Glomerular endothelial cell (primary cell): ENCODE measurements at places on chromosomes 4 and X.

- DNase-seq: no peak
These were observed 2.9 kb downstream of the GPRASP3 start for GRCh38 chrX:102723456-102723855.

GRCh38 chr4:130478406-130478805 is 1382.5 kb downstream of the C4orf33 start:
- DNase-seq: no peak

DNA sequence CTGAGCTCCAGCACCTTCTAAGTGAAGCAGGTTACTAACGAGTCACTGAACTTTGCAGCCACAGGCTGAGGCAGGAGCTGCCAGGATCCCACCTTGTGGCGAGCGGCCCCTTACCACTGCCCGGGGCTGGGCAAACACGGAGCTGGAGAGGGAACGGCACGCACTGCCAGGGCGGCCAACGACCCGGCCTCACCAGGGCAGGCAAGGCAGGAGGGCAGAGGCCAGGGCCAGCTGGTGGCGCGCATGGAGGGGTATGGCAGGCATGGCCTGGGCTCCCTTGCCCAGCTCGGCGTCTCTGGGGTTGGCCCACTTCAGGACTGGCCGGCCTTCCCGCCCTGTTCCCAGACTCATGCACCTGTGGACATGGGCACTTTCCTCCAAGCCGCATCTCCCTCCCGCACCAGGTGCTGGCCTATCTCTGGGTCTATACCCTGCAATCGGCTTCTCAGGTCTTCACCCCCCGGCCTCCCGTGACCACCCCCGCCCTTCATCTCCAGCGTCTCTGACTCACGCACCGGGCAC is 64.9 kb downstream of the FAM53A start:
- DNase-seq: no peak

DNA sequence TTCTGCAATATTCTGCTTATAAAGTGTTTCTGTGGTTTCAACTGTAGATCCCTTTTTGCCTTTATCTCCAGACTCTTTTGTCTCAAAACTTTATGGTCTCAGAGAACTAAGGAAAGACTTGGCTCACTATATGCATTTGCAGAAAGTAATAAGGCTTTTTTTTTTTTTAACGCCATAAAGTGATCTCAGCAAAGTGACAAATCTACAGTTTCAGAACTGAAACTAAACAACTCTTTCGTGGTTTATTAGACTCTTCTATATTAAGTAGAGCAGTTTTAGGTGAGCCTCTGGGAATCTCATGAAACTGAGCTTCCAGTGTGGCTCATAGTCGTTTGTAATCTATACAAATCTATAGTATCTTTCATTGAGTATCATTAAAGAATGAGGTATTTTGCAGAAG is 15.3 kb downstream of the ATP7A start:
- no peak for DNase-seq

DNA sequence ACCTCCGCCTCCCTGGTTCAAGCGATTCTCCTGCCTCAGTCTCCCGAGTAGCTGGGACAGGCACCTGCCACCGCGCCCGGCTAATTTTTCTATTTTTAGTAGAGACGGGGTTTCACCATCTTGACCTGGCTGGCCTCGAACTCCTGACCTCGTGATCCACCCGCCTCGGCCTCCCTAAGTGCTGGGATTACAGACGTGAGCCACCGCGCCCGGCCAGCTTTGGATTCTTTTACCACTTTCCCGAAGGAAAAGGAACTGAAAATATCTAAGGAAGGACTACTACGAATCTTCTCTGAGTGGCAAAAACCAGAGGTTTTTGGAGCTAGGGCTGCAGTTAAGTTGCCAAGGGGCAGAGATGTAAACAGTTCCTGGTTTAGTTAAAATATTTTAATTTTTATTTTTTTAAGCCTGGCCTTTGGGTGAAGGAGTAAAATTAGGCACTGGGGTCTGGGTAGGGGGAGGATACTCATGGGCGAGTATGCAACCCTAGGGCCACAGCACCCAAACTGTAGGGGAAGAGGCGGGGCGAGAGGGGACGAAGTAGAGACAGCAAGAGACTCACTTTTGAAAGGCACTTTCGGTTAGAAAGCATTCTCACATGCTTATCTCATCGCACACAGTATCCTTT is 525 bp upstream of the CISD2 start:
- DNase-seq: no peak

DNA sequence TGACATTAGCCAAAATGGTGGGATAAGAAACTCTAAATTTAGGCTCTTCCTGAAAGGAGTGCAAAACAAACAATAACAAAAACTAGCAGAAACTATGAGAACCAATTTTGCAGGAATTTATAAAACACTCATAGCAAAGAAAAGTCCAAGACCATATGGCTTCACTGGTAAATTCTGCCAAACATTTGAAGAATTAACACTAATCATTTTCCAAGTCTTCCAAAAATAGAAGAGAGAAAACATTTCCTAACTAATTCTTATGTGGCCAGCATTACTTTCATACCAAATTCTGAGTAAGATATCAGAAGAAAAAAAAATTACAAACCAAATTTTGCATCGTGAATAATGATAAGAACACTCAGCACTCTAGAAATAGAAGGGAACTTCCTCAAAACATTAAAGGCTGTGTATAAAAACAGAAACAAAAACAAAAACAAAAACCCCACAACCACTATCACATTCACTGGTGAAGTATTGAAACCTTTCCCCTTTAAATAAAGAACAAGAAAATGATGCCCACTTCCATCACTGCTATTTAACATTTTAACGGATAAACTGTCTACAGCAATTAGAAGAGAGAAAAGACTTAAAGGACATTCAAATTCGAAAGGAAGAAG is 524.3 kb upstream of the GALNTL6 start:
- no peak for DNase-seq

DNA sequence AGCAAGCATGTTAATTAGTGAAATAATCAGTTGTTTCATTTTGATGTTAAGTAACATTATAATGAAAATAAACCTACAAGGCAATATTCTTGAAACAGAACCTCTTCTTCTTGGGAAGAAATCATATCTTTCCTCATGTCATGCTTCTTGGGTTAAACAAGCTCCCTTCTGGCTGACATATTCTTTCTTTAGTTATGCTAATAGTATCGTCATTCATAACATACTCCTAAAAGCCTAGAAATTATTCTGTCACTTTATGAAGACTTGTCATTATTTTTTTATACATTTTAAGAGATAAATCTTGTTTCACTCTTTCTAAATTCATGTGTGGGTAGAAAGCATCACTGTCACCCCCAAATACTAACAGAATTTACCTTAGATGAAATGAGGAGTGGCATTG is 1047.0 kb upstream of the GRID2 start:
- no peak for DNase-seq

DNA sequence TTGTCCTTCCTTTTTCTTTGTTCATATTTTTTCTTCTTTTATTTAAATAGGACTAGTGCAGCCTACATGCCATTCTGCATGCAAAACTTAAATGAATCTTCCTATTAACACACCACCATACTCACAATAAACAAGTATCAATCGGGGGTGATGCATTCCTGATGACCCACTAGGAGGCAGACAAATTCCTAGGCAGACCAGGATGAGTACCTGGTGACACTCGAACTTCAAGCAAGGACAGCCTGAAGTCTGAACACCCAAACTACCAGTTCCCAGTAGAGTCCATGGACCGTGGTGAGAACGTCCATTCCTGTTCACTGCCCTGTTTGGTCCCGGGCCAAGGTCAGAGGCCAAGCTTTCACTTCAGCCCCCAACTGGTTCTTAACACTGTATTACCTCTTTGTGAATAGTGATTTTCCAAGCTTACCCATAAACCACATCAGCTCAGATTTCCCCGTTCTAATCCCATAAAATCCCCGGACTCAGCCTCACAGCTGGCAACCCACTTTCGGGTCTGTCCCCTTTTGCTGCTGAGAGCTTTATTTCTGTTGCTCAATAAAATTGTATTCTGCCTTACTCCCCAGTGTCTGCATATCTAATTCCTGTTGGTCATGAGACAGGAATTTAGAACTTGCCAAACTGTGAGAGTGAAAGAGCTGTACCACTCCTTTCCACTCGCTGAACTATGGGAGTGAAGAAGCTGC is 1286.6 kb downstream of the FSTL5 start:
- no peak for DNase-seq

DNA sequence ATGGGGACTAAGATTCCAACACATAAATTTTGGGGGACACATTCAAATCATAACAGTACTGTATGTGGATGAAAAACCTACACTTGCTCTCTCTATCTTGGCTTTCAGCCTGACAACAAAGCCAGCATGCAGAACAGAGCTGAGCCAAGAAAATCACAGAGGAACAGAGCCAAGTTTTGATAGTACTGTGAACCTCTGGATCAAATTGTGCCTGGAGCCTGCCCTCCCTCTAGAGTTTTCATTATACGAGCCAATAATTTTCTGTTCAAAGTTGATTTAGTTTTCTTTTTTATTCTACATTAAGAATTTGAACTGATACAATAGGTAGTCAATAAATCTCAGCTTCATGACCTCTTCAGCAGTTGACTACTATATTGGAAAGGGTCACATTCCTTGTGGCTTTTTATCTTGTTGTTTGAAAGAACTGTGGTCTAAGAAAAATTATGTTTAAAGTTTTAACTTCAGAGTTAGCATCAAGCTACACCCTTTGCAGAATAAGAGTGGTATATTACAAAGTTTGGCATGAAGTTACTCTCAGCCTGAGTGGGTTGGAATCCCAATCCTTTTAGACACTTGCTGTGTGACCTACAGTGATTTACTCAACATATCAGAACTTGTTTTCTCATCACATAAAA is 31.1 kb downstream of the GRID2 start:
- DNase-seq: no peak
